ENCODE measurements at places on chromosomes 12 and 14.

- no peak for DNase-seq
These were observed 128.1 kb downstream of the NRXN3 start for GRCh38 chr14:78298298-78298697.

GRCh38 chr12:27180906-27181505, 63.1 kb upstream of the STK38L start:
- DNase-seq = no peak

- DNase-seq = no peak
These were observed 59.0 kb downstream of the KCNK10 start for GRCh38 chr14:88264116-88264515.

GRCh38 chr12:121799842-121800693, 3.7 kb upstream of the SETD1B start:
- DNase-seq = peak; percentile 85

- no peak for DNase-seq
These were observed 28.6 kb upstream of the BATF start for GRCh38 chr14:75493592-75494087.

Measured in hematopoietic multipotent progenitor cell treated with erythropoietin and hydrocortisone succinate and interleukin-3 and kit ligand, for 8 days (in vitro differentiated cells).